Activated T-cell treated with anti-CD3 and anti-CD28 coated beads, Interleukin-2, amount 50 U/mL, for 4 hours (primary cell): ENCODE measurements at places on chromosomes 4 and X. TPM values are rescaled to one million over a fixed set of nuclear protein-coding genes. Genes with fewer than 3 reads are reported as not detected.

- no peak for DNase-seq
Measured at GRCh38 chr4:8699479-8700145, 107.0 kb downstream of the CPZ start.

DNA sequence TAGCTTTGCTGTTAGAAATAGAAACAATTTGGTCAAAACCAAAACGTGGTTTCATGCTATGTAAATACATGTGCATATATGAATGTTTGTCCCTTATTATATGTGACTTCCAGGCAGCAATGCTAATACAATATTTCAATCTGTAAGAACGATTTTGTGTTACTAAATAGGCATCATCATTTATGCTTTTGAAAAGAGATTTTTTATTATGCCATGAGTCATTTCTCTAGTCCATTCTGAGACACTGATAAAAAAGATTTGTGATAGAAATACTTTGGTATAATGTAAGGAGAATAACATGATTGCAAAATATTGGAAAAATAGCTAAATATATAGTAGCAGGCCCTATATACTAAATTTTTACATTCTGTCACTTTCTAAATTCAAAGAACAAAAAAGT lies 28.9 kb downstream of the SYNPO2 start:
- no peak for DNase-seq

DNA sequence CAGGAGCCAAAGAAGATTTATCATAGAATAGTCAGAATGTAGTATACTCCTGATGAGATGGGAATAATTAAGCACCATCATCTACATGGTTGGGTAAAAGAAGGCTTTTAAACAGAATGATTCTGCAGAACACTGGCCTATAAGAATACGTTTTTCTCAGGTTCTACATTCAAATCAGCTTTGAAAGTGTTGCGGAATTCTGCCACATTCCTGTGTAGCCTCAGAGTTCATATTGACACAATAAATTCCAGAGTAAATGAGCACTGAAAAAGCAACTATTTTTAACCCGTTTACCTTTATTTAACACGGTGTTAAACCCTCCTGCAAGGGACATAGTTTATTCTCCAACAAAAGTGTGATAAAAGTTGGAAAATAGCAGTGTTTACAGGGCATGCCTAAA lies 950.2 kb upstream of the SLIT2 start:
- DNase-seq = no peak

- no peak for DNase-seq
Measured at GRCh38 chr4:83067058-83067639, 32.2 kb downstream of the COPS4 start.

DNA sequence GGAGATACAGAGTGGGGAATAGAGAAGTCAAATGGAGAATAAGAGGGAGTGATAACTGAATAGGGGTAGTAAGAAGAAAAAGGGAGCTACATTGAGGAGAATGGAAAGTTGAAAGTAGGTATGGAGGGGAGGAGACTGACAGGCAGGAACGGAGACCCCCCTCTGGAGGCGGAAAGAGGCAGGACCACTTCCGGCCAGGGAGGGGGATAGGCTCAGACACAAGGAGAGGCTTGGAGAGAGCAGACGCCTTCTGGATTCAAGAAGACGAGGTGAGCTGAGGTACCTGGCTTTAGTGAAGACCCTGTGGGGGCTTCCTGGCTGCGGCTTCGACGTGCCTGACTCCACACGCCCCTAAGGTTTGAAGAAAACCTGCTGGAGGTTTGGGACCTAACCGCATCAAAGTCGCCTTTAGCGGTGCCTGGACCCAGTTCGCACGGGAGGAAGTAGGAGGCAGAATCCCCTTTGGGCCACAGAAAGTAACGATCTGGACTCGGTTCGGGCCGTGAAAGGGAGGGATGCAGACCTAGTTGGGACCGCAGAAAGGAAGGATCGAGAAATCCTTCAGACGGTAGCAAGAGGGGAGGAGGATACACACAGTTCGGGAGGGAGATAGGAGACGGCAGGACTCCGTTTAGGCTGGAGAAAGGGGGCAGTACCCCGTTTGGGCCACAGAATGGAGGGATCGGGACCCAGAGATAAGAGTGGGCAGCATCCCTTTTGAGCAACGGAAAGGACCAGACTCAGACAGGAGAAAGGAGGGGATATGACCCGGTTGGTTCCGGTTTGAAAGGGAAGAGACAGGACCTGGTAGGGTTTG lies at the start of gene TRO:
TSS of gene TRO (plus strand) at position 215 of the 817 bp plus-strand sequence. CDS start 1,423 bp downstream, outside the sequence.
- DNase-seq = no peak

The UGT2B15 gene
- total RNA-seq = 0.18 TPM

The DACH2 gene
- total RNA-seq = not detected
